ENCODE measurements at places on chromosomes 5 and 9. TPM values are rescaled to one million over a fixed set of nuclear protein-coding genes. Genes with fewer than 3 reads are reported as not detected.
A peak's percentile ranks its signal among the peaks of the same experiment; 100 is the strongest.

DNA sequence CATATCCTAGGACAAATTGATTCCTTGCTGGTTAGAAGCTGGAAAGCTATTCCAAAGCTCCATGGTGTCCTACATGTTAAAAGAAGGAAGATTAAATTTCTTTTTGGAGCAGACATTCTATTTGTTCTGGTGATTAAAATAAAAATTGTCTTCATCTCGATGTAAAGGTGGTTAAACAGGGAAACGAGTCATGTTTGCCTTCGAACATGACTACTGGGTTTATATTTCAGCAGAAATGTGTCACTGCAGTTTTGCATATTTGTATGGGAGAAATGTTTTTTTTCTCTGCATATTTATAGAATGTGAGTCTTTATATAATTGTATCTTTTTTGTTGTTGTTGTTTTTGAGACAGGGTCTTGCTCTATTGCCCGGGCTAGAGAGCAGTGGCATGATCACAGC lies 36.4 kb downstream of the ADAMTS12 start:
- H3K4me3 ChIP-seq: no peak overlapping the region
- H3K4me1 ChIP-seq: no peaks in the 10 kb centered on the region
- no peaks in the 10 kb centered on the region for H3K36me3 ChIP-seq
- no peak for DNase-seq

The CSF1R gene
- 36.4 TPM for total RNA-seq

- no peak overlapping the region for H3K27ac ChIP-seq
- H3K4me3 ChIP-seq: no peak overlapping the region
- DNase-seq: no peak
- no peaks in the 10 kb centered on the region for H3K4me1 ChIP-seq
Observed at GRCh38 chr5:55411876-55412275, 104.1 kb downstream of the MTREX start.

DNA sequence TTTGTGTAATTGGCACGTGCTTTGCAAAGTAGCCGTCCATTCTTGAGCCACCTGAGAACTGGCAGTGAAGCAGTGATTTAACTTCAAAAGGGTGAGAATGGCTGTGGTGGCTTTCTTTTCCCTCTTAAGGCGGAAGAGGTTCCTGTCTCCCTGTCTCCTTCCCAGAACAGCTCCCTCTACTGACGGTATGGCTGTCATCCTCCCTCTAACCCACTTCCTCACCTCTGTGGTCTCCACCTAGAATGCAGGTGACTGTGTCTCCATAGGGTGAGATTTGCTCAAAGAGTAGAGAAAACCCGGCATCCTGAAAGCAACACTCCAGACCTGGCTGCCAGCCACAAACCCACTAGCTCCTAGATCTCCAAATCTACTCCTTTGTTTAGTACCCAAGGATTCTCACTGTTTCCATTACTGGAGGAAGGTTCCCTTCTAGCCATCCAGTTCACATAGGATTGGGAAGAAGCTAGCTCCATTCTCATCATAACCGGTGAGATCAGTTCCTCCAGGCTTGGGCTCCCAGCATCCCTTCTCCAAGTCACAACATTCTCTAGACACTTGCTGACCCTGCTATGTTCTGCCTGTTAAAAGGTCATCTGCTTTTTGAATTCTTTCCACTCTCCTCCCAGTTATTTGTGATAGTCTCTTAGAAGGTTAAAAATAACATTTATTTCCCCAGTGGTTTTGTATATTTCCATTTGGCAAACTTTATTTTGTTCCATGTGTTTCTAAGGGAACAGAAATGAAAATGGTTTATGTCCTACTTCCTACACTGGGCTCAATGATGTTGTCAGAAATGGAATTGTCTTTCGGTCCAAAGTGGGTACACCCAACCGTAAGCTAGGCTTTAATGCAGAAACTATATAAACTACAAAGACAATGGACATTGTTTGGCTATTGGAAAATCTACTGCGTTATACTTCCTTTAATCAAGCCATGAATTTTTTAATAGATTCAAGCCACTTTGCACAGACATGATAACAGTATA lies 269.4 kb downstream of the CWC27 start:
- no peak overlapping the region for H3K4me3 ChIP-seq
- no peaks in the 10 kb centered on the region for H3K4me1 ChIP-seq
- DNase-seq: no peak
- no peak overlapping the region for H3K27ac ChIP-seq
- no peaks in the 10 kb centered on the region for H3K27me3 ChIP-seq

GRCh38 chr5:161562446-161562845 lies 15.9 kb upstream of the GABRB2 start:
- no peaks in the 10 kb centered on the region for H3K4me1 ChIP-seq
- no peak for DNase-seq
- H3K27ac ChIP-seq: no peak overlapping the region
- no peaks in the 10 kb centered on the region for H3K36me3 ChIP-seq
- H3K4me3 ChIP-seq: no peak overlapping the region

The FAM151B gene
- 3.2 TPM for total RNA-seq

DNA sequence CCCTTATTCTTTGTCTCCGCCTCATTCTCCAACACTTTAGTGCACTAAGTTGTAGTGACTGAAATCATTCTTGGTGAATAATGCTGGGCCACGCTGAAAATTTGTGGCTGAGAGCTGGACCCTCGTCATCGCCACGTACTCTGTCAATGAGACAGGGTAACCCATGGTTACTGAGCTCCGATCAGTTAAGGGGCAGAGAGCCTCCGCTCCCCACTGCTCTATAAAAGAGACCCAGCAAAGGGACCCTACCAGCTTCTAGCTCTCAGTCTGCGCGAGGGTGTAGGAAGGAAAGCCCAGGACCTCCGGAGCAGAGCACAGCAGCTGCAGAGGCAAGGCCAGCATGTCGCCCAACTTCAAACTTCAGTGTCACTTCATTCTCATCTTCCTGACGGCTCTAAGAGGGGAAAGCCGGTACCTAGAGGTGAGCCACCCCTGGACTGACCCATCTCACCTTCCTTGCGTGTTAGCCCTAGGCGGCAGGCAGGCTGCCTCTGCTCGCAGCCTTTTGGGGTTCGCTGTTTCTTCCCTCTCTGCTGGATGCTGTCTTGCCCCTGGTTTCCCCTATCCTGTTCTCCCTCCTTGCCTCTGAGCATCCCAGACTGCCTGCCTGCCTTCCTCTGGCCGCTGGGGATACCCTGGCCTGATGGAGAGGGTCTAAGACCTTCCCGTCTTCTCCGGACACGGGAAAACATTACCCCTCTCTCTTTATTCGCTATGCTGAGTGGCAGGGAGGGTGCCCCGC lies at the start of gene CRHBP:
TSS of gene CRHBP (plus strand) at position 251 of the 742 bp plus-strand sequence. CDS start at position 341, 90 bp downstream.
- peaks cover 23% of the 10 kb centered on the region for H3K27me3 ChIP-seq
- no peak for DNase-seq
- H3K36me3 ChIP-seq: no peaks in the 10 kb centered on the region

The IFNE gene
- not detected for total RNA-seq

DNA sequence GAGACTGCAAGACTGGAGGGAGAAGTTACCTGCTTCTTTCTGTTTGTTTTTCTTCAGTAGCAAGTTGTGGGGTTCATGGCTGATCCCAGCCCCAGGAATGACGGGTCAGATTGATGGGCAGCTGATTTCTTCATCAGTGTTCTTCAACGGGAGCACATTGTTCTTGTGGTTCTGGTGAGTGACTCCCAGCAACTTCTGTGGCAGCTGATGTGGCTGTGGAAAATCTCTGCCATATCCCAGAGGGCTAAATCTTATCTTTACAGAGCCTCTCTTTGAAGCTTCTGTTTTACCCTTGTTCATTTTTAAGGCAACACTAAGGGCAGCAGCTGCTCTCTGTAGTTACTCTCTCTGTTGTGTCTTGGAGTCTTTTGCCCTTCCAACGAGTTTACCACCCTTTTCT lies 710.3 kb downstream of the PRELID2 start:
- no peaks in the 10 kb centered on the region for H3K4me1 ChIP-seq
- H3K27ac ChIP-seq: no peak overlapping the region
- no peaks in the 10 kb centered on the region for H3K27me3 ChIP-seq
- H3K36me3 ChIP-seq: no peaks in the 10 kb centered on the region
- no peak overlapping the region for H3K4me3 ChIP-seq

DNA sequence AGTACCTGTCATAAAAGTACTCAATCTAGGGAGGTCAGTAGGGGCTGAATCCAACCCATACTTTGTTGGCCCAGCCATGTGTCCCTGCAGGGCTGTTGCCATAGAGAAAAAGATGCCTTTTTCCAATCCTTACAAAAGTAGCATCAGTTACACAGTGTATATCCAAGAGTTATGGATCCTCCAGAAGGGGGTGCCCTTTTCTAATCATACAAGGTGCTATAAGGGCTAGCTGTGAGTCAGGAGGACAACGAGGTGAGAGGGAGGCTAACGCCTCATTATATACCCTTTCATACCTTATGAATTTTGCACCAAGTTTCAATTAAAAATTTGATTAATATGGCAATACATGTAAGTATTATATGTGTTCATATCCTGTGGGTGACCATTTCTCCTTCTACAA lies 4.8 kb downstream of the KIAA0825 start:
- H3K27ac ChIP-seq: no peak overlapping the region
- H3K4me1 ChIP-seq: no peaks in the 10 kb centered on the region
- no peaks in the 10 kb centered on the region for H3K36me3 ChIP-seq
- DNase-seq: no peak
- no peaks in the 10 kb centered on the region for H3K27me3 ChIP-seq
- no peak overlapping the region for H3K4me3 ChIP-seq

The CD74 gene
- 612 TPM for total RNA-seq

The GCNT1 gene
- 3.1 TPM for total RNA-seq

The NTNG2 gene
- 37.4 TPM for total RNA-seq

- DNase-seq: no peak
- peak overlapping the region; percentile 79 for H3K27ac ChIP-seq
- no peaks in the 10 kb centered on the region for H3K27me3 ChIP-seq
- H3K4me3 ChIP-seq: no peak overlapping the region
- H3K4me1 ChIP-seq: no peaks in the 10 kb centered on the region
- no peaks in the 10 kb centered on the region for H3K36me3 ChIP-seq
Observed at GRCh38 chr9:94864862-94865509, 138.5 kb downstream of the AOPEP start.

DNA sequence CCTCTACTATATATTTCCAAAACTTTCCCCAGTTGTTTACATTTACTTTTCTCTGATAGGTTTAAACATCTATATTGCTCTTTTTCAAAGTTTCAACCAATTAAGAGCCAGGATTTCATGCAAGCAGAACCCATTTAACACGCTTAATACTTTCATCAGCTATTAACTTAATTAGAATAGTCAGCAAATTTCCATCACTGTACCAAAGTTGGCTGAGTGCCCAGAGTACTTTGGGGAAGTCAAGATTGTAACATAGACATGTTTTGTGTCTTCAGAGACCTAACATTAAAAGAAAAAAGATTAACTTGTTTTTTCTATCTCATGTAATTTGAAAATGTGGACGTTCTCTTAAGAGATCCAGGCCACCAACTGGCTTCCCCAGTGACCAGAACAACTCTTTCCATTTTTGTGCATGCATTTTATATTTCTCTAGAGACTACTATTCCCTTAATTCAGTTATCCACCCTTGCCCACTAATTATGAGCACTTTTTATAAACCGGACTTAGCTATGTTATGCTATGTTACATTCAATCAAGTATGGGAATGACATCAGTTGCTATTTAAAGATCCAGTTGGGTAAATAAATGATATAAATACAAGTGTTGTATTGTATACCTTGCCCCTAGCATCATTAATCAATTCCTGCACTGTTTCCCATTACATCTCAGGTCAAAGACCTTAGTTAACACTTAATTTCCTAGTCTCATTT lies 478.1 kb upstream of the NMUR2 start:
- DNase-seq: no peak
- H3K4me3 ChIP-seq: no peak overlapping the region

DNA sequence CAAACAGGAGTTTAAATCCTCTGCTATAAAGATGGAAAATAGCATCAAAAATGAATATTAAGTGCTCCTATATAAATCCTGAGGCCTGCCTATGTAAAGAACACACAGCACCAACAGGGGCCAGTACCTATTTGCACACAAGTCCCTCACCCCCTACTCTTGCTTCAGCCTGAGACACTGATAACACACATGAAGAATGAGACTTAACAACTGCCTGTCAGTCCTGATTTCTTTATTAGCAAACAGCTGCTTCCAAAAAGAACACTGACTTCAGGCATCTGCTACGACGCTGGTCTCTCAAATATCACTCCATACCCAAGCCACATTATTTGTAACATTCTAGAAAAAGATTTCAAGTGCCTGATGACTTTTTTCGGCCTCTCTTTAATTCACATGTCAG lies 55.5 kb downstream of the MYO10 start:
- no peaks in the 10 kb centered on the region for H3K36me3 ChIP-seq
- peaks cover 16% of the 10 kb centered on the region for H3K4me1 ChIP-seq

The QRFP gene
- total RNA-seq: not detected

DNA sequence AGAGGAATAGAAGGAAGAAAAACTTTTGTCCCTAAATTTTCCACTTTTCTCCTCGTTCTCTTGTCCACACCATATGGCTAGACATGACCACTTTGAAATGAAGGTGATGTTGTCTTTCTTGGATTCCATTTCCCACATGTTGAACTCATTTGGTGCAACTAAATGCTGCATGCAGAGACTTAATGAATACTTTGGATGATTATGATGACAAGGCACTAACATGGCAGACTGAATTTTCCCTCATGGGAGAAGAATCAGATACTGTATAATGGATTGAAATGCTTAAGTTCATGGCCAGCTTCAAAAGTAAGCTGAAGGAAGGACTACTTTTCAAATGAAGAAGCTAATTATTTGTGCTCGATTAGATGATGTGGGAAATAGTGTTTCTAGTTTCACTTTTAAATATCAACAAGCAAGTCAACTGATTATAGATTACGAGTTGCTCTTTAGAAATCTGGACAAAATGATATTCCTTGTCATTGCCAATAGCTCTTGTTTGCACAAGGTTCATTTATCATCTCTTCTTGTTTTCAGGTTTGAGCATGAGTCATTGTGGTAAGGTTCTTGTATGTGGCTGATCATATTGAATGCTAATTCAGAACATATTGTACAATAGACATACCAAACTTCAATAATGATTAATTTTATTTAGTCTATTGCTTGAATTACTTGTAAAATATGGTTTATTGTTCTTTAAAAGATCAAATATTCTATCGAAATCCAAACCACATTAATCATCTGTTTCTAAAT lies 501.3 kb upstream of the FTMT start:
- H3K4me1 ChIP-seq: no peaks in the 10 kb centered on the region
- no peaks in the 10 kb centered on the region for H3K27me3 ChIP-seq
- H3K27ac ChIP-seq: no peak overlapping the region
- no peaks in the 10 kb centered on the region for H3K36me3 ChIP-seq

DNA sequence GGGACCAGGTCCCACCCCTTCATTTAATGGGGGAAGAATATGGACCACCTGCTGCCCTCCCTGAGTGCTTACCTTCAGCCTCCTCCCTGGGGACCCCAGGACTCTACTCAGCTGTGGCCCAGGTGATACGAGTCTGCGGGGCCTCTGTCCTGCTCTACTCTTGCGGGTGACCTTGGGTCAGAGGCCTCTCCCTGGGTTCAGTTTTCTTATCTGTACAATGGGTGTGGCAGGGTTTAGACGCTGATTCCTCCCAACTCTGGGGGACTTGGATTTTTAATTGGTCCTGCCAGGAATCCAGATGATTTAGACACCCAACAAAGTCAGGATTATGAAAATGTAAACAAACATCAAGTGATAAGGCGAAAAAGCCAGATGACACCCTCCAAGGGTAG lies 25.0 kb downstream of the FAM163B start:
- no peak overlapping the region for H3K4me3 ChIP-seq
- H3K27me3 ChIP-seq: no peaks in the 10 kb centered on the region
- H3K4me1 ChIP-seq: peaks cover 12% of the 10 kb centered on the region

- H3K4me1 ChIP-seq: no peaks in the 10 kb centered on the region
- no peak for DNase-seq
- peak overlapping the region; percentile 67 for H3K27ac ChIP-seq
Observed at GRCh38 chr5:117881426-117882230, 1106.7 kb downstream of the DTWD2 start.

GRCh38 chr5:55557123-55557522 lies 22.4 kb upstream of the PLPP1 start:
- H3K4me3 ChIP-seq: no peak overlapping the region
- no peaks in the 10 kb centered on the region for H3K27me3 ChIP-seq
- H3K36me3 ChIP-seq: no peaks in the 10 kb centered on the region
- H3K27ac ChIP-seq: no peak overlapping the region

The TXNDC8 gene
- total RNA-seq: not detected

The EPB41L4B gene
- total RNA-seq: 15.1 TPM

The GMCL2 gene
- 2.8 TPM for total RNA-seq
